ENCODE measurements at places on chromosomes 16 and 17.

- DNase-seq = no peak
Measured at GRCh38 chr16:84582958-84583516, 34.8 kb downstream of the COTL1 start.

DNA sequence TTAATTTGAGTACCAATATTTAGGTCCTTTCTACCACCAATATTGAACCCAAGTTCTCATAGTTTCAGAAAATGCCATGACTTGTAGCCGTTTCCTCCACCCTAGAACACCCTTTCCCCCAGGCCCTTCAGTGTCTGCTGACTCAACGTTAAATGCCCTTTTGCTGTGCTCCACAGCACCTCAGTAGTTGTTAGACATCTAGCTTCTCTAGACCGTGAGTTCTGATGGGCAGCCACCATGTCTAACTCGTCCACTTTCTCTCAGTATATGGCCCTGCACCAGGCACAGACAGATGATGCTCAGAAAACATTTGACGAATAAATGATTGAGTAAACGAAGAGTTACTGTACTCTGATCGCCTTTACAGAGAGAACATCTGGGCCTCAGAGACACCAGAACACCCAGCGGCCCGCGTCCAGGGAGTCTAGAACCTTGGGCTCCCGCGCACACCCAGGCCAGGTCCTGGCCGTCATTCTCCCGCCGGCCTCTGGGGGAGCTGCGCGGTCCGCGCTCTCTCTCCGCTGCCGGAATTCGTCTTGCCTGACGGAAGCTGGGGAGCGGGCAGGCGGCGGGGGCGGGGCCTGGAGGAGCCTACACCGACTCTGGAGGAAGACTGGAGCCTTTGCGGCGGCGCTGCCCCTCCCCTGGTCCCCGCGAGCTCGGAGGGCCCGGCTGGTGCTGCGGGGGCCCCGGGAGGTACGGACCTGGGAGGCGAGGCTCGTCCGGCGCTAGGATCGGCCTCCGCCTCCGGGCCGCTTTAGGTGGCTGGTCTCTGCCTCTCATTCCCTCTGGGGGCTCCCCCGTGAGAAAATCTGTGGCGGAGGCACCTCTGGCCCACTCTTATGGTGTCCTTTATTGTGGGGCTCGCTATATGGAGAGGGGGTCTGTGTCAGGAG is at the start of gene NKIRAS2:
Gene NKIRAS2 (plus strand): TSS at position 582 of the 896 bp plus-strand sequence. CDS start 1,488 bp downstream, outside the sequence.
- DNase-seq = no peak

GRCh38 chr17:81553616-81554181 is 1.5 kb upstream of the FAAP100 start:
- DNase-seq = no peak

DNA sequence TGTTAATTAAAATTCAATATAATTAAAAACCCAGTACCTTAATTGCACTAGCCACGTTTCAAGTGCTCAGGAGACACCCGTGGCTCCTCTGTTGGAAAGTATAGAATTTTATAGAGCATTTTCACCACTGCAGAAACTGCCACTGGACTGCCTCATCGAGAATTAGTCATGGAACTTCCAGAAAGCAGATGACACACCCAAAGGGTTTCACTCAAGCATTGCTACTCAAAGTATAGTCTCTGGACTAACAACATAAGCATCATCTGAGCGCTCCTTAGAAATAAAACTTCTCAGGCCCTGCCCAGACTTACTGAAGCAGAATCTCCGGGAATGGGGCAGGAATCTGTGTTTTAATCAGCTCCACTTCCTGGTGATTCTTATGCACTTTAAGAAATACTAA is 63.5 kb upstream of the GPR139 start:
- DNase-seq = no peak

DNA sequence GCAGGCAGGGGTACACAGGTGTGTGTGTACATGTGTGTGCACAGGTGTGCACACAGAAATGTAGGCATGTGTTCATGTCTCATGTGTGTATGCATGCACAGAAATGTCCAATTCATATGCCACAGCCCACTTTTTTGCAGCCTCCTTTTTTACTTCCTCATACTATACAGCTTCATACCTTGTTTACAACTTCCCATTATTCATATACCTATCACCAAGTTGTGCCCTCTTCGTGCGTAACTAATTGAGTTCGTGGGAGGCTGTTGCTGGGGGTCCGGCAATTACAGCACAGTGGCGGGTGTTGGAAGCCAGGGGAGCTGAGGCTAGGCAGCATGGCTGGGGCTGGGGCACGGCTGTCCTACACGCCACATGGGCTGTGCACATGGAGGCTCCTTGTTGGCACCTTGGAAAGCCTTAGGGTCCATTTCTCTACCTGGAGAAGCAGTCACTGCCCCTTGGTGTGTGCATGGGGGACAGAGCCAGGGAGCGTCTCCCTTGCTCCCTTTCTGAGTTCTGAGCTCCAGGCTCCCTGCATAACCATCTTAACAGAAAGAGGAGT is 266.7 kb downstream of the ENGASE start:
- DNase-seq = no peak

GRCh38 chr17:15456972-15457722 is 10.3 kb downstream of the CDRT4 start:
- DNase-seq = no peak

DNA sequence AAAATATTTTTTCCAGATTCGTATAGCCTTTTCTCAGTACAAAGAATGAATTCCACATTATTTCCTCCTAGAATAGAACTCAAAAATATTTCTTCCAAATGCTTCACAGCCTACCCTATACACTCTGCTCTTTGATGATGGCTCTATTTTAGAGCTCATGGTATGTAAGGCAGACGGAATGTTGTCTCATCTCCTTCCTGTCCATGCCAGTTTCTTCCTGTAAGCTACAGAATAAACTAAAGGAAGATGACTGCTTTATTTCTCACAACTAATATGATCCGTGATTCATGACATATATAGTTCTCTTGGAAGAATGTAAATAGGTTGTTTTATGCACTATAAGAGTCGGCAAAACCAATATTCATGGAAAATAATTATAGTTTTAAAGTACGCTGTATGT is 723.1 kb downstream of the CDH11 start:
- no peak for DNase-seq

DNA sequence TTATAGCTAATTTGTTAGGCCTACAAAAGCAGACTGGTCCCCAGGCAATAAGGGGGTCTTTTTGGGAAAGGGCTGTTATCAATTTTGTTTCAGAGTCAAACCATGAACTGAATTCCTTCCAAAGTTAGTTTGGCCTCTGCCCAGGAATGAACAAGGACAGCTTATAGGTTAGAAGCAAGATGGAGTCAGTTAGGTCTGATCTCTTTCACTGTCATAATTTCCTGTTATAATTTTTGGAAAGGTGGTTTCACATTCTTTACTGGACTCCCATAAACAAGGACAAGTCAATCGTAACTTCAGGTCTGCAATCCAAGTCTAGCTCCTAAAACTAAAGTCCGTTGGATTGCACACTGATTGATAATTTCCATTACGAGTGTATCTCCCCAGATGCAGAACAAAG is 30.1 kb upstream of the SHCBP1 start:
- no peak for DNase-seq

DNA sequence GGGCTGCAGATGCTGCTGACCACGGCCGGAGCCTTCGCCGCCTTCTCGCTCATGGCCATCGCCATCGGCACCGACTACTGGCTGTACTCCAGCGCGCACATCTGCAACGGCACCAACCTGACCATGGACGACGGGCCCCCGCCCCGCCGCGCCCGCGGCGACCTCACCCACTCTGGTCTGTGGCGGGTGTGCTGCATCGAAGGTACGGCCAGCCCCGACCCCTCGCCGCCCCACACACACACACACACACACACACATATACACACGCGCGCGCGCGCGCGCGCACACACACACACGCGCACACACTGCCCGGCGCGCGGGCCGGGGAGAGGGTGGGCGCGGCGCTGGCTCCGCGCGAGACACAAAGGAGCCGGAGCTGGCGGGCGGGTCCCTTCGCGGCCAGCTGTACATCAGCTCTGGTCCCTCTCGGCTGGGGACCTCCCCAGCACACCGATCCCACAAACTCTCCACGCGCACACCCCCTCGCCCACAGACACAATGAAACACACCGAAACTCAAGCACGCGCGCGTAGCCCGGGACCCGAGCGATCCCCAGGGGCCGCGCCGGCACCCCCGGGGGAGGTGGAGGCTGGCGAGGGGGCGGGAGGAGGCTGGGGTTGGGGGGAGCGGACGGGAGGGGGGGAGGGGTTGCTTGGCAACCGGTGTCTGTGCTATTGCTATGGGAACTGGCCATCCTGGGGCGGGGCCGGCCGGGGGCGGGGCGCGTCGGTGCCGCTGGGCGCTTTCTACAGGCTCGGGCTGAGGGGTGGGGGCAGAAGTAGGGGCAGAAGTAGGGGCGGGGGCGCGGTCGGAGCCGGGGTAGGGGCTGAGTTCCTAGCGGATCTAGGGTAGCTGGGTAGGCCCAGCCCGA is 658 bp downstream of the CACNG4 start:
- no peak for DNase-seq

- DNase-seq = no peak
Measured at GRCh38 chr16:10521681-10522274, 58.6 kb downstream of the EMP2 start.

DNA sequence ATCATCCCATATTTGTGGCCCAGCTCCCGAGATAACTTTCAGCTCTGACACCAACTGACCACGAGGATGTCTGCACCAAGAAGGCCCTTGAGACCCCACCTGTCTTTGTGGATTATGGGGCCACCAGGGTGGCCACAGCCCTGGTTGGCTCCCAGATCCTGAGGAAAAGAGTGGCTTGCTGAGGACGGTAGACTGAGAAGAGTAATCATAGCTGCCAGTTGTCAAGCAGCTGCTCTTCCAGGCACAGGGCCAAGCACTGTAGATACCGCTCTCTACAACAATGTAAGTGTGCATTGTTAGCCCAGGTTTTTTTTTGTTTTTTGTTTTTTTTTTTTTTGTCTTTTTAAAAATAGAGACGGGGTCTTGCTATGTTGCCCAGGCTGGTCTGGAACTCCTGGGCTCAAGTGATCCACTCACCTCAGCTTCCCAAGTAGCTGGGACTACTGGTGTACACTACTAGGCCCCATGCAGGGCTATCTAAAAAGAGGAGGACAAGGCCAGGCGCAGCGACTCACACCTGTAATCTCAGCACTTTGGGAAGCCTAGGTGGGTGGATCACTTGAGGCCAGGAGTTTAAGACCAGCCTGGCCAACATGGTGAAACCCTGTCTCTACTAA is 9.6 kb downstream of the ZNF205 start:
- no peak for DNase-seq

DNA sequence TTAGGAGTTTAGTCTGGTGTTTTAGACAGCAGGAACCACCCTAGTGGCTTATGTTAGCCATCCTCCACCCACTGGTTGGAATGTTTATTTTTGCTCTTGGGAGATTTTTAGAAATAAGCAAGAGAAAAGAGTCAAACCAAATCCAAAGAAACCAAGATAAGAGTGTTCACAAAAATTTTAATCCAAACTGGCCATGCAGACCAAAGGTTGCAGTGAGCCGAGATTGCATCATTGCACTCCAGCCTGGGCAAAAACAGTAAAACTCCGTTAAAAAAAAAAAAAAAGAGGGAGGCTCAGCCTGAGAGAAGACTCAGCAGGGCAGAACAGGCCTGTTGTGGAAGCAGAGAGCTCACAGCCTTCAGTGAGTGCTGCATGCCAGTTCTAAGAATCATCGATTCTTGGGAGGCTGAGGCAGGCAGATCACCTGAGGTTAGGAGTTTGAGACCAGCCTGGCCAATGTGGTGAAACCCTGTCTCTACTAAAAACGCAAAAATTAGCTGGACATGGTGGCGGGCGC is 12.2 kb upstream of the C16orf54 start:
- no peak for DNase-seq

GRCh38 chr16:2799859-2800226 is 1.6 kb downstream of the PRSS41 start:
- DNase-seq = no peak

GRCh38 chr16:3158510-3159314 is 23.9 kb downstream of the ZNF213 start:
- no peak for DNase-seq

DNA sequence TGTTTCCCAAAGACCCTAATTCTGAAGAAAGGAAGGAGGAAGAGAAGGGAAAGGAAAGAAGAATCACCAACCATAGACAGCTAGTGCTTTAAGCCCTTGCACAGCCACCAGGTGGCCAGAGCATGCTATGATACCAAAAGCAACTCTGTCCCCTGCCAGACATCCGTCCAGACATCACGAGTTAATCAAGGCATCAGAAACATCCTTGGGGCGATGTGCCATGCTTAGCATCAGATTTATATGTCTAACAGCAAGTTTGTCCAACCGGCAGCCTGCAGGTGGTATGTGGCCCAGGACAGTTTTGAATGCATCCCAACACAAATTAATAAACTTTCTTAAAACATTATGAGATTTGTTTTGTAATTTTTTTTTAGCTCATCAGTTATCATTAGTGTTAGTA is 2.9 kb upstream of the CRYBA1 start:
- DNase-seq = no peak

GRCh38 chr17:28843816-28844148 is 1.2 kb upstream of the FAM222B start:
- no peak for DNase-seq

GRCh38 chr16:55389426-55390073 is 65.5 kb downstream of the IRX6 start:
- no peak for DNase-seq

DNA sequence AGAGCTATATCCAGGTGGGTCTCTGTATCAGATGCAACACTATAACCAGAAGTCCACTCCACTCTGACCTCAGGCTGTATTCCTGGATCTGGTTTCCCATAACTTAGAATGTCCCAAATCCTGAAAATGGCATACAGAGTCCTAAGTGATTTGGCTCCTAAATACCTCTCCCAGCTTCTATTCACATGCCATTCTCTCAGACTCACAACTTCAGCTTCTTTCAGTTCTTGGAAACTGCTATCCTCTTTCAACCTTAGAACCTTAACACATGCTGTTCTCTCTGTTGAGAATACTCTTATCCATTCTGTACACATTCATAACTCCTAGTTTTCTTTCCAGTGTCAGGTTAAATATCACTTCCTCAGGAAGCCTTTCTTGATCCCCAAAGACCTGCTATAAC is 132.0 kb downstream of the BRIP1 start:
- no peak for DNase-seq

GRCh38 chr17:21186399-21187187 is 27.4 kb downstream of the TMEM11 start:
- no peak for DNase-seq

GRCh38 chr16:75244844-75245758 is 6.3 kb downstream of the BCAR1 start:
- no peak for DNase-seq

GRCh38 chr17:75856062-75856756 is 1.1 kb upstream of the WBP2 start:
- no peak for DNase-seq

Measured in cortex of kidney (tissue), 1 donor.